Stimulated activated CD8-positive, alpha-beta memory T cell treated with anti-CD3 and anti-CD28 coated beads, Interleukin-4, amount 100 ng/mL, for 4 hours (primary cell): ENCODE measurements at places on chromosomes 3 and 15.

DNA sequence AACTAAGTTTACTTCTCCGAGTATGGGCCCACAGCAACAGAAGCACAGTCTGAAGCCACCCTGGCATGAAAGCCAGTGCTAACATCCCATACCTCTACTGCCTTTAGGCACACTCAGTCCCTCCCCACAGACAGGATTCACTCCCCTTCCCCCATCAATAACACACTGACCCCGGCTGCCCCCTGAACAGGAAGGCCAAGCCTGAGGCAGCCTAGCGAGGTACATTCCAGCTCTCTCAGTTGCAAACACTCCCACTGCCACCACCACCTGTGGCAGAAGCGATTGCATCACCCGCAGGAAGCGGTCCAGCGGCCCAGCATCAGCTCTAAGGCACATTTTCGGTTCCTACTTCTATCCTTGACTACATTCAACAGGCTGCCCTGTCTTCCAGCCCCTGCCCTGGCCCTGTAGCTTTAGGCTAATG is 7.0 kb upstream of the BMF start:
- DNase-seq: no peak

GRCh38 chr3:115974940-115975339 is 351.6 kb downstream of the GAP43 start:
- DNase-seq: no peak

DNA sequence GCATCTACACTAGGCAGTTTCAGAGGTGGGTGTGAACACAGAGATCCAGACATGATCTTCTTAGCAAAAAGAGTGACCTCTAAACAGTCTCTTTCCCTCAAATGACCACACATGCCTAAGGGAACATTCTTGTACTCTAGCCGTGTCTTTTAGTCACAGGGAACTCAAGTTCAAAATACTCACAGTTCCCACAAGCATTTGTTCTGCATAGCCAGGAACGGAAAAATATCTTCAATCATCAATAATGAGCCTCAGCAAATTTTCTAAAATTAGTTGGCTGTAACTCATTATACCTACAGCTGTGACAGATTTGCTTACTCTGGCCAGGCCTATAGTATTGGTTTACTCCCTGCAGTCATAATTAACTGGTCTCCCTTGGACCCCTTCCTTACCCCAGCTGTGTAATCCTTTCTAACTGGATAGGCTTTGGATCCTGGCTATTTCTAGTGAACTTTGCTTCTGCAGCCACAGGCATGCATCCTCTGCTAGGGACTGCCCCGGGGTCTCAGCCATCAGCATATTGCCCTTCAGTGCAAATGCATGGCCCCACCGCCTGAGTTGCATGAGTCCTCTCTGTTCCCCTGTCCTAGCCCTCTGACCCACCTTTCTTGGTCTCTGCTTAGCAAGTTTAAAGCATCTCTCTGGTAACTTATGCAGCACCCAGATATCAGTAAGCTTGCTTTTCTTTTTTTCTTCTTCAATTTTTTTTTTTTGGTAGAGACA is 56.0 kb upstream of the HACD2 start:
- DNase-seq: no peak

DNA sequence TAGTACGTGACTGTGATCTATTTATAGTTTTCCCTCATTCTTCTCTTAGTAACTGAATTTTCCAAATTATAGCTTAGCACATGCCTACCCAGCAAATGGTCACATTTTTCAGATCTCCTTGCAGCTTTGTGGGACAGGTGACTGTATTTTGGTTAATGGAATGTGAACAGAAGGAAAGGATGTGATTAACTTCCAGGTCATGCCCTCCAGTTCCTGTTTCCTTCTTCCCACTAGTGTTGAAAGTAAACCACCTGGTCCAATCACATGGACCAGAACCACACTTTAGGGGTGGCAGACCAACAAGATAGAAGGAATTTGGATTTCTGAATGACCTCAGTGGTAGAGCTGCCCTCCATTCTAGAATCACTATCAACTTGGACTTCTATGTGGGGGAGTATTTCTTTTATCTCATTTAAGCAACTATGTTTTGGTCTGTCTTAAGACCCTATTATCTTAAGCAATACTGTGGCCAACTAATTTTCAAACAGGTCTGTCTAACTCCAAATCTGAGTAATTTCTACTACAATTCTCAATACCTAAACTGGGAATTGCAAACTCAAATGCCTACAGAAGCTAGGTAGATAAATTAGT is 76.0 kb upstream of the TSC22D2 start:
- no peak for DNase-seq

DNA sequence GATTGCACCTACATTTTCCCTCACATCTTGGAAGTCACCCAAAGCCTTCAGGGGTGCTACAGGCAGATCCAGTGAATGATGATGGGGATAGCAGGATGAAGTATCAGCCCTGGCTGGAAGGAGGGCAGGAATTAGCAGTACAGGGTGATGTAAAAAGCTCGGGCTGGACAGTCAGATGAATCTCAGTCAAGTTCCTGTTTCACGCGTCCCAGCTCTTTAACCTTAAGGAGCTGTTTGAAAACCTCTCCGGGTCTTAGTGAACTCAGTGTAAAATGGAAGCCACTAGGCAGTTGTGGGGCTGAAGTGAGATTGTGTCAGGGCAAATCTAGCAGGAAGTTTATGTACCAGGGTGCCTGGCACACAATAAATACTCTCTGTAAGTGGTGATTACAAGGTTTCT is 166.4 kb upstream of the PROK2 start:
- DNase-seq: no peak

GRCh38 chr15:97817276-97817890 is 143.1 kb upstream of the ARRDC4 start:
- no peak for DNase-seq

DNA sequence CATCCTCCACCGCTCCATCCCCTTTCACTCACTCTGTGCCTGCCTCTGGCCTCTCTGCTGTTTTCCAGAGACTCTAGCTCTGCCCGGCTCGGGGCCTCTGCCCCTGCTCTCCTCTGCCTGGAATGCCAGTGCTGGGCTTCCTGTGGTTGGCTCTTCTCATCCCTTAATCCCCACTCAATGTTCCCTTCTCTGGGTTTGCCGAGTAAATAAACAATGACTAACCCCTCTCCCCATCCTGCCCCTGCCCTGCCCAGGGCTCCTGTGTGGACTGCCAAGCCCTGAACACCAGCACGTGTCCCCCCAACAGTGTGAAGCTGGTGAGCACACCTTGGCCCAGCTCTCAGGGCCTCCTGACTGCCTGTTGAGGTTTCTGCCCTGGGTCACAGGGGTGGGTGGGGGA is 12.2 kb downstream of the STAB1 start:
- no peak for DNase-seq
